Esophagus squamous epithelium (tissue), 5 donors: ENCODE measurements at places on chromosomes 11 and 22.

DNA sequence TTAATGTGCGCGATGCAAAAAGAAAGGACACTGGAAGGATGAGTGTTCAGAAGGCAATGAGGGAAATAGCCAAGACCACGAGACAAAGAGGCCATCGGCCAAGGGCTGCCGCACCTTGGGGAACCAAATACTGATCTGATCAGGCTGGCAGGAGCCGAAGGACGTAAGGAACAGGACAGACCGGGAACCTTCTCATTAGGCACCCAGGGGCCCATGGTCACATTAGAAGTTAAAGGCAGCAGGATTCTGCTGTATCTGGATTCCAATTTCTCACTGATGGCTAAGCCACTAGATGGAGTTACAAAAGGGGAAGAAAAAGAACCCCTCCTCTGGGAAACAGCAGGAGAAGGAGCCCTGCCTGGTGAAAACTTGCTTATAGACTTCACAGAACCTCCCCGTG lies 28.8 kb upstream of the CPT1A start:
- no peaks in the 10 kb centered on the region for H3K27me3 ChIP-seq
- peak overlapping the region; percentile 62 for H3K4me3 ChIP-seq
- H3K36me3 ChIP-seq, result no peaks in the 10 kb centered on the region
- H3K4me1 ChIP-seq, result no peaks in the 10 kb centered on the region

DNA sequence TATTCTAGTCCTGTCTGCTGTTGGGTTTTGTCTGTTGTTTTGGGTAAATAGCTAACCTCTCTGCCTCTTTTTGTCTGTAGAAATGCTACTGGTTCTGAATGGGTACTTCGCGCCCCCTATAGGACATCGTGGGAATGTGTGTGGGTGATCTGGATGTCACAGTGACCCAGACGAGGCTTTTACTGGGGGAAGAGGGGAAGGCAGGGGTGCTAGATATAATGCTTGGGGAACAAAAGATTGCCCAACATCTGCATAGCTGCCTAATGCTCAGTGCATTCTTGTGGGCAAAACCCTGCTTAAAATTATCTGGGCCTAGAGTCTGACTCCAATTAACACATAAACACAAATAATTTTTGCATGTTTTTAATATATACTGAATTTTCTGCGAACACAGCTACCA lies 57.7 kb downstream of the BMAL1 start:
- DNase-seq, result no peak
- no peak overlapping the region for H3K27ac ChIP-seq

DNA sequence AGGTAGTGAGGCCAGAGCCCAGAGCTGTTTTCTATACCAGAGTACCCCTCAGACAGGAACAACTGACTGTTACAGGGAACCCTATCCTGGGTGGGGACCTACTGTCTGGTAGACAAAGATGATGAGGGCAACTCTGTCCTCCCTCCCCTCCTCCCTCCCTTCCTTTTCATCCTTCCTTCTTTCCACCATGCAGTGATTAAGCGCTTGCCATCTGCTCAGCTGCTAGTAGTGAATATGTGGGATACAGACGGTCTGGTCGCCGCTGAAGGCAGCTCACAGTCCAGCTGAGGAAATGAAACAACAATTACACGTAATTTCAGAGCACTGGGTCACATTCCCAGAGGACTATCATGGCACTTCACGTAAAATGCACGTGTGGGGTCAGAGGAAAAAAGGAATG lies 597.1 kb downstream of the BUD13 start:
- H3K4me3 ChIP-seq, result no peak overlapping the region
- no peak overlapping the region for H3K27ac ChIP-seq
- no peaks in the 10 kb centered on the region for H3K36me3 ChIP-seq
- DNase-seq, result no peak
- H3K27me3 ChIP-seq, result no peaks in the 10 kb centered on the region

- H3K27me3 ChIP-seq, result no peaks in the 10 kb centered on the region
- H3K27ac ChIP-seq, result no peak overlapping the region
- DNase-seq, result no peak
- H3K36me3 ChIP-seq, result no peaks in the 10 kb centered on the region
- no peak overlapping the region for H3K4me3 ChIP-seq
- no peaks in the 10 kb centered on the region for H3K4me1 ChIP-seq
Observed at GRCh38 chr22:22816766-22817410, 70.7 kb upstream of the IGLL5 start.

- H3K27me3 ChIP-seq, result peaks cover 7% of the 10 kb centered on the region
- no peak overlapping the region for H3K4me3 ChIP-seq
- H3K4me1 ChIP-seq, result no peaks in the 10 kb centered on the region
- DNase-seq, result no peak
- no peaks in the 10 kb centered on the region for H3K36me3 ChIP-seq
Observed at GRCh38 chr22:49673048-49673447, 154.6 kb downstream of the BRD1 start.

DNA sequence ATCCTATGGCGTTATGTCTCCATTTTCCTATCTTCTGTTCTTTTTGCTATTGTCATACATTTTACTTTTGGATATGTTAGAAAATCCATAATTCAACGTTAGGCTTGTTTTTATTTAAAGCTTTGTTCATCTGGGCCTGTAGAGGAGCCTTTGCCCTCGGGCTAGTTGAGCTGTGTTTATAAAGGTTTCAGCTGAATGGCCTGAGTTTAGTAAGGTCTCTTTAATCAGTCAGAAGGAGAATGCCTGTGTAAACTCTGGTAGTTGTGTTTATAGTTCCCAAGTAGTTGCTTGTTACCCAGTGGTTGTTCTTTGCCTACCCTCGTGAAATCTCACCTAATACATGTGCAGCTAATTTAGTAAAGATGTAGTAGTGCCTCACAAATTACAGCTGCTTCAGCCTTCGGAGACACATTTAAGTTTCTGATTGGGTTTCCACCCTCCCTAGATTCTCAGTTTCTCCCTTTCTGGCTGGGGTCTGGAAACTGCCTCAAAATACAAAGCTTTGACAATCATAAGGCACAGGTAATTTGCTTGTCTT lies 33.1 kb downstream of the MTMR3 start:
- no peaks in the 10 kb centered on the region for H3K36me3 ChIP-seq
- peaks cover 44% of the 10 kb centered on the region for H3K4me1 ChIP-seq
- H3K27ac ChIP-seq, result no peak overlapping the region
- no peaks in the 10 kb centered on the region for H3K27me3 ChIP-seq
- no peak overlapping the region for H3K4me3 ChIP-seq
- no peak for DNase-seq
